ENCODE measurements at places on chromosomes 2 and 18.

GRCh38 chr2:228649447-228649846, 468.0 kb upstream of the SPHKAP start:
- DNase-seq, result no peak

- no peak for DNase-seq
Observed at GRCh38 chr2:198417836-198418235, 613.4 kb downstream of the PLCL1 start.

DNA sequence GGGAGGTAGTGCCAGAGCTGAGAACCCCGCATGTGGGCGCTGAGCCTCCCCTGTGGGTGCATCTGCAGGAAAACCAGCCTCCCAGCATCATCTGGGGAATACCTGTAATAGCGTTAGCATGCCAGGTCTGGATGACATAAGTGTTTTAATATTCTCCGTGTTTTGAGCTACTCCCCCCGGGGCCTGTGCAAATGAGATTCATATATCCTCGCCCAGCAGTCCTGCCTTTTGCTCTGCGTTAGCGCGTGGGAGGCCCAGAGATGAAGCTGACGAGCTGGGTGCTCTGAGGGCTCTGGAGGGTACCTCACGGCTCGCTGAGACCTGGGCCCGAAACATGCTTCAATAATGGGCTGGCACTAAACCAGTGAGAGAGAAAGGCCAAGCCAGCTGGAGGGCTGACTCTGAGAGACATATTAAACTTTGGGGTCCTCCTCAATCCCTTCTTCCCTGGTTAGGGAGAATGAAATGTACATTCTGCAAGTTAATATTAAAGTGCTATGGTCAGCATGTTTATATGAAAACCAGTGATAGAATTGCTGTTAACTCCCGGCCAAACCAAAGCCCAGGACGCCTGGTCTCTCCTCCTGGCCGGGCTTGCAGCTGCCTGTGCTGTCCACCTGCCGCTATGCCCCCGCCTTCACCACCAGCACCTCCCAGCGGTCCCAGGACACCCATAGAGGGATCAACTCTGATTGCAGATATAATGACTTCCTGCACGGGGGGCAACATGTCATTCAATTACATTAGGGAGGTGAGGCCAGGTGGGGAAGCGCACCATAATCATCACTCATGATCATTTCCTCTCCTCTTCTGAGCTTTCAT, 77.0 kb downstream of the EDAR start:
- DNase-seq, result no peak

DNA sequence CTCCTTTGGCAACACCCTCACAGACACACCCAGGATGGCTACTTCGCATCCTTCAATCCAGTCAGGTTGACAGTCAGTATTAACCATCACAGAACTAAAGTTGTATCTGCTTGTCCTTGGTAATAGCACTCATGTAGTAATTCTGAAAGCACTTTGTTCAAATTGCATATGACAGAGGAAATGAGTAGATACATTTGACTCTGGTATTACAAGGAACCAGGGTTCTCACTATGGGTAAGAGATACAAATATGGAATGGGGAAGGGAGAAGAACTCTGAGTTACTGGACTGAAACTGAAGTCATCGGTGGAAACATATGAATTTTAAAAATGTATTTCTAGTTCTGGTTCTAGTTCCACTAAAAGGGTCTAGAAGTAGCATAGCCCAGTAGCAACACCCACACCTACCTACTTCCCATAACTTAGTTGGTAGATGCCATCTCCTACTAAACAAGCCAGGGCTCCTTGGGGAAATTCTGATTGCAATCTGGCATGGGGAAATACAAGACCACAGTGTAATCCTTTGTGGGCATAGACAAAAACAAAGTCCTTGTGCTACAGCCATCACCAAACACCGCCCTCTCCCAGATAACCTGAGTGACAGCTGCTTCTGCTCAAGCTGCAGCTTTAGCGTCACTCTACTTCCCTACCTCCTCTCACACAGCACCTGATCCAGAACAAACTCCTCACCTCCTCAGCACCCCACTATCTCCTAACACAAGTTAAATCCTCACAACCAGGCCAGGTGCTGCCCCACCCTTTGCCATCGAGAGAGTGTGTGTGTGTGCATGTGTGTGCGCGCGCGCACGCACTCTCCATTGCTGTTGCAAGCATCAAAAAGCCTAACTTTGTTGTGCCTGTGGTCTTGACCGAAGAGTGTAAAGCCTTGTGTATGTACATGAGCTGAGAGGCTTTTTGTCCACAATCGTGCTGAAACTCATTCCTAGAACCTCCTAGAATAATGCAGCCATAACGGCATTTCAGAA, 31.4 kb upstream of the CD226 start:
- no peak for DNase-seq

GRCh38 chr2:157874997-157875640, 1.0 kb downstream of the ACVR1 start:
- no peak for DNase-seq

GRCh38 chr2:109260116-109260855, 131.3 kb downstream of the SH3RF3 start:
- no peak for DNase-seq

DNA sequence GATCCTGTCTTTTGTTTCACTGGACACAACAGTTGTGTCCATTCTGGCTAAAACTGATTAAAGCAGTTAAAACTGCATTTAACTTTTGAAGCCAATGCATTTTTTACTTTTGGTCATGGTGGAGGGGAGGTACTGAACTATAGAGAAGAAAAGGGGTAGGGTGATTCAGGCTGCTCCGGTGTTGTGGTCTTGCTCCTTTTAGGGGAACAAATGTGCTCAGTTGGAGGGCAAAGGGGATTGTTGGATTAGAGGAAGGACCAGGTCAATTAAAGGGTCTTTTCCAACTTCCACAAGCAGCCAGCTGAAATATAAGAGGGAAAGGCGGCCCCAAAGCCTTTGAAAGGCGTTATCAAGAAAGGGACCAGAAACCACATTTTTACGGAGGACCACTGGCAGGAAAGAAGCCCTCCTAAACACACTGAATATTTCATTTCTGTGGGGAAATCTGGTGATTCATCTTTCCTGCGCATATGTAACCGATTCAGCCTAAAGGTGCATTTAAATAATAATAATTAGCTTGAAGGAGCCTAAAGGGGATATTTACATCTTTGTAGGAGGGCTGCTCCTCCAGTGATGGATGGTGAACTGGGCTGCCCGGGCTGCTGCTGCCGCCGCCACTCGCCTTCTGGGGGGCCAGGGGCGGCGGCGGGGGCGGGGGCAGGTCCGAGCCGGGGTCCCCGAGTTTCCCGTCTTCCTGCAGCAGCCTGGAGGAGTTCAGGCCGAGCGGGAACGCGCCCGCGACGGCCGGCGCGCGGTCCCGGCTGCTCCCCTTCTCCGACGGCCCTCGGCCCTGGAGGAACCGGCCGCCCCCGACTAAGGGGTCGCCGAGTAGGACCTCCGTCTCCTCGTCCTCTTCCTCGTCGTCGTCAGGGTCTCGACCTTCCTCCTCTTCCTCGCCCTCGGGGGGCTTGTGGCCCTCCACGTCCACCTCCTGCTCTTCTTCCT, 5.2 kb downstream of the SKOR2 start:
- DNase-seq, result no peak

GRCh38 chr2:72955228-72956049, 38.1 kb downstream of the EMX1 start:
- DNase-seq, result no peak

GRCh38 chr2:150296770-150297546, 190.5 kb downstream of the RND3 start:
- no peak for DNase-seq

DNA sequence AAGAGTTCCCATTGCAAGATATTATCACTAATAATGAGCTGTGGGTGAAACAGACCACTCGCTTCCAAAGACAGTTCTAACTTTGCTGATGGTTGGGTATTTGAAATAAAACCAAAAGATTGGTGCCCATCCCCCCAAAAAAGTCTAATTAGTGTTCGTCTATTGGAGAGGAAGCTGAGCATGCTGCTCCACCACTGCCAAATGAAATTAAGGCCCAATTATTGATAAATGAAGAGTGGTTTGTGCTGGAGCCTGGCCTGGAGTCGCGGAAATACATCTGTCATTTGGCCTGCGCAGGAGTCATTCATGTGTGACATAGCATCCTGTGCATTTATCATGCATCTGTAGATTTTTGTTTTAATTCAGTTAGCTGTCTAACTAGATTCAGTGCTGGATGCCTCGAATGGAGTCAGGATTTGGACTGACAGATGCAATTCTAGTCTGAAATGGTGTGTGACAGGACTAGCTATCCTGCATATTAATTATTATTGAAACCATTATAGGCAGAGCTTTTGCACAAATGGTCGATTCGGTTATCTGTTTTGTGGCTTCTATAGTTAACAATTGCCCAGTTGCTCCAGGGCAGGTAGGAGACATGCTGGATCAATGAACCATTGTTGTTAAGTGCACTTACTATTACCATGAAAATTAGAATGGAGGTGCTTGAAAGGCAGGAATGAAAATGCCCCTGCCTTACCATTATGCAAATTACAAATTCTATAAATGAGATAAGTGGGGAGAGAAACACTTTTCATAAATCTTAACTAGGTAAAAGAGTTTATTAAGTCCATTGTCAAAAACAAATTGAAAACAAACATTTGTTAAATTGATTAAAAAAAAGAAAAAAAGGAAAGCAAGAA, 450.4 kb upstream of the TCF4 start:
- no peak for DNase-seq

GRCh38 chr2:136116151-136116812, 1.7 kb downstream of the CXCR4 start:
- peak; percentile 72 for DNase-seq

GRCh38 chr18:59383851-59384250, 24.8 kb upstream of the LMAN1 start:
- DNase-seq, result no peak

DNA sequence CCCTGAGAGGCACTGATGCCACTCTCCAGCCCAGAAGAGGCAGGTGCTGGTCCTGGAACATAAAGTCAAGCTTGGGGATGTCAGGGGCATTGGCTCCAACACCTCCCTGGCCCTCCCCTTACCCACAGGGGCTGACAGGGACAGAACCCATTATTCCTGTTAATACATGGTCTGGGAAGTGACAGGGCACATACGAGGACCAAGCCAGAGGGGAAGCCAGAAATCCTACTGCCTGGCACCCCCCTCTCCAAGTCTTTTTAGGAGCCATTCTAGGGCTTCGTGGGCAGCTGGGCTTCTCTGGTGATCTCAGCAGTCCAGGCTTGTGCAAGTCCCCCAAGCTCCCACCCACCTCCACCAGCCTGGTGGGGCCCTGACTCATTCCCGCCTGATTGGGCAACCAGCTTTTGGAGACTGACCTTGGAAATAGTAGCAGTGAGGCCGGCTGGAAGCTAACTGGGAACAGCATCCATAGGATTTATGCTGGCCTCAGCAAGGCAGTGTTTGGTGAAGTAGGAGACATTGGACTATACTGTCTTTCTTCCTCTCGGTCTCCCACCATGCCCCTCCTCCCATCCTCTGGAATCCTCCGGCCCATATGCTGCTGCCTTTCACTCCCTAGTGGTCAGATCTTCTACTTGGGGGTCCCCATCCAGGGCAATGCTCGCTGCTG, 86.4 kb upstream of the HK2 start:
- DNase-seq, result no peak

GRCh38 chr2:9166579-9167377, 39.8 kb upstream of the ASAP2 start:
- no peak for DNase-seq

DNA sequence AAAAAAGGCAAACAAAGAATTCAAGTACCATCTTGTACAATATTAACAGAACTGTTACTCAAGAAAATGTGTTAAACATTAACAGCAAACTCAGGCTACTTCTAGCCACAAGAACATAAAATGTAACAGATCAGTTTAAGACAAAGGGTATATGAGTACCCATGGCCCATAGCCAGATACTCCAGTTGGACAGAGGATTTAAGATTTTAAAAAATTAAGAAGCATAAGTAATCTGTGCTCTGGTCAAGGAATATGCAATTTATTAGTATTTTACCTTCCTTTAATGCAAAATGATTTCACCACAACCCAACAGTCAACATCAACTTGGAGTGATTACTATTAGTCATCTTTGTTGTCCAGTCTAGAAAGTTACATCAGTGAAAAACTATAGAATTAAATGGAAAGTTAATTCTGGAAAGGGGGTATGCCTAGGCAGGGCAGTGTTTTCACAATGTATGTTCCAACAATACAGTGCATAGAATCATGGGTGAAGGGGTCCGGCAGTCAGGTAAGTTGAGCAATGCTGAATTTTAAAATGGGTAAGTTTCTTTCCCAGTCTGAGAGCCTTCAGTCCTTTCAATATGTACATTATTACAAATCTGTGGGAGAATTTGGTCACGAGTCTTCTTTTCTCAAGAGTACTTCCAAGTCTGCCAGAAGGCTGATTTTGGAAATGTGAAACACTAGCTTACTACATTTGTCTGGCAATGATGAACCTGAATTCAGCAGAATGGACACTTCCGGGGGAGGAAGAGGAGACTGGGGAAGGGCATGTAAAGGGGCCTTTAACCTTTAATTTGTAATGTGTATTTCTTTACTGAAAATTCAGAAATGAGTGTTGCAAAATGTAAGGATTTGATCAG, 34.5 kb downstream of the SFT2D3 start:
- no peak for DNase-seq

DNA sequence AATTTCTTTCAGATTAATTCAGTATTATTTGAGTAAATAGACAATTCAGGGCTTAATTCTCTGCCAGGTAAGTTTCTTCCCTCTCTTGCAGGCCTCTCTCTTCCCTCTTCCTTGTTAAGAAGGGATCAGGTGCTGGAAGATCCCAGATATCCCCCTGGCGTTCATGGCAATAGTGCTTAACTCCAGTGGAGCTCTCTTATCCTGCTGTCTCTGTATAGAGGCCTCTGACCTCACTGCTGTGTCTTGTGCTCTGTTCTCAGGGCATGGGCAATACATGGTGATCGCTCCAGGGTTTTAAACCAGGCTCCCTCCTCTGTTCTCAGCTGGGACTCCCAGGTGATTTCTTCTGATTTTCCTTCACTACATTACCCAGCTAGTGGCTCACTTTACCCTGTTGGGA, 226.8 kb downstream of the MC4R start:
- no peak for DNase-seq
